GM12864 (cell line): ENCODE measurements at places on chromosomes 2 and 18.

- DNase-seq = peak; percentile 12
Observed at GRCh38 chr2:189798312-189799029, 14.2 kb downstream of the PMS1 start.

DNA sequence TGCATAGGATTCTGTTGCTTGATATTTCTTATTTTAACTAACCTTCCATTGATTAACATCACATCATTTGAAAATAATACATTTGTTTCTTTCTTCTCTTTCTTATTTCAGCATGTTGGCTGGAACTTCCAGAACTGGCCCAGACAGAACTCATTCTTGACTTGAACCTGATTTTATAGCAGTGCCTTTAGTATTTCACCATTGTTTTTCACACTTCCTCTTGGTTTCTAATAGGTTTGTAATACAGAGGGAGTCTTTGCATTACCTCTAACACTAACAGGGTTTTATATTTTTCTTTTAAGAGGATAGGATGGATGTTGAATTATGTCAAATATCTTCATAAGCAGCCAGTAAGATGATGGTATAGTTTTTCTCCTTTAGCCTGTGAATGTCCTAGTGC lies 39.2 kb downstream of the SEMA4F start:
- no peak for DNase-seq

- no peak for DNase-seq
Observed at GRCh38 chr18:44724105-44724778, 43.6 kb downstream of the SETBP1 start.

GRCh38 chr2:72180351-72180750 lies 32.7 kb upstream of the CYP26B1 start:
- DNase-seq = no peak

DNA sequence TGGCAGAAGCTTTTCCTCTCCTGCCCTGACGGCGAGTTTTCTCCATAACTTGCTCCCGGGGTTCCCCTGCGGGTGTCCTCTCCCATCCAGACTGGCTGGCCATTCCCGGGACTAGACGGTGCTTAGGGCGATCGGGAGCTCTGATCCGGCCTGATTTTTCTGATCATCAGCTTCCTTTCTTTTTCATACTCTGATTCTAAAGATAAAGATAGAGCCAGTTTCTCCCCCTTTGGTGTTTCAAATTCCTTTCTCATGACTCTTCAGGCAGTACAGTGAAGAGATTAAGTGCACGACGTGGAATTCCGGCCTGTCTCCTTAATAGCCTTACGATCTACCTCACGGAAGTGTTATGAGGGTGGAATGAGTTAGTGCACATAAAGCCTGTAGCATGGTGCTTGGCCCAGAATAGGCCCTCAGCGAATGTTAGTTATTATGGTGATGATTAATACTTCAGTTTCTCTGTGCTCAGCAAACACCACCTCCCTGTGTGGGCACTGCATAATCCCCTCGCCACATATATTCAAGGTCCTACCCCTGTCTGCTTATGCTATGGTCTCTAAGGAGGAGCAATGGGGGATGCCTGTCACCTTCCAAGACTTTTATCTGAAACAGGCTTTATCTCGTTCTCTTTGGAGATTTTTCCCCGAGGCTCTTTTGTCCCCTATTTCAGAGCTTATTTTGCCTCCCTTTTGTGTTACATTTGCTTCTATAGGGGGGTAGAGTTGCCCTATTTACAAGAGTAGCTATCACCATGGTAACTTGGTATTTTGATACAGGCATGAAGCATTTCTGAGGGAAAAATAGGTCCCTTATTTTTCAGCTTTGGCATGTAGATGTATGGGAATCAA lies 254.8 kb downstream of the CDH2 start:
- DNase-seq = no peak

- no peak for DNase-seq
Observed at GRCh38 chr2:55916473-55917049, 7.0 kb downstream of the EFEMP1 start.

- DNase-seq = no peak
Observed at GRCh38 chr2:63881205-63881604, 39.5 kb downstream of the UGP2 start.

- no peak for DNase-seq
Observed at GRCh38 chr2:240687741-240688552, 3.7 kb upstream of the AQP12A start.

- DNase-seq = peak; percentile 96
Observed at GRCh38 chr2:207330912-207331311, 165.2 kb upstream of the KLF7 start.

DNA sequence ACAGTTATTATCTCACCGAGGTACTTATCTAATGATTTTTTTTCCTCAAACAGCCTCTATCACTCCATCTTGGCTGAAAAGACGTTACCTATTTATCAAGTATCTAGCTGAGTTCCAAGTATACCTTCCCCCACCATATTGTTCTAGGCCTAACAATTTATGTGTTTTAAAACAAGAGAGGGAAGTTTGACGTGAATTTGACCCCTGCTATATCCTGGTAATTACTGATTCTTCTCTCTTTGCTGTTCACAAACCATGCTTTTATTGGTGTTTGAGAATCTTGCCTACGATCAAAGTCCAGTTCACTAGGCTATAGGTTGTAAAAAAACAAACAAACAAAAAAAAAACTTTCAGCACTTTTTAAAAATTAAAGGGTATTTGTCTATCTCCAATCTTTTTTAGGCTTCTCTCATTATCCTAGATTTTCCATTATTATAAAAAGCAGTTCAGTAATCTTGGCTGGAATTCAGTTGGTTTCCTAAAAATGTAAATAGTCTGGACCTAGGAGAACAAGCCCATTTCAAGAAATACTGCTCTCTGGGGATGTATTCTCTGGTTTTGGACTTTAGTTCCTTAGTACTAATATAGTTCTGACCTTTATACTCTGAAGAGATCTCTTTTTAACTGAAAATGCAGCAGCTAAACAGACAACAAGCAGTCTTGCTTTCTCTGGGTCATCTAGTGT lies 505.4 kb downstream of the CPS1 start:
- DNase-seq = no peak

- no peak for DNase-seq
Observed at GRCh38 chr2:63837036-63837594, 4.6 kb upstream of the UGP2 start.

GRCh38 chr2:73939419-73939818 lies 12.7 kb downstream of the DGUOK start:
- DNase-seq = no peak

DNA sequence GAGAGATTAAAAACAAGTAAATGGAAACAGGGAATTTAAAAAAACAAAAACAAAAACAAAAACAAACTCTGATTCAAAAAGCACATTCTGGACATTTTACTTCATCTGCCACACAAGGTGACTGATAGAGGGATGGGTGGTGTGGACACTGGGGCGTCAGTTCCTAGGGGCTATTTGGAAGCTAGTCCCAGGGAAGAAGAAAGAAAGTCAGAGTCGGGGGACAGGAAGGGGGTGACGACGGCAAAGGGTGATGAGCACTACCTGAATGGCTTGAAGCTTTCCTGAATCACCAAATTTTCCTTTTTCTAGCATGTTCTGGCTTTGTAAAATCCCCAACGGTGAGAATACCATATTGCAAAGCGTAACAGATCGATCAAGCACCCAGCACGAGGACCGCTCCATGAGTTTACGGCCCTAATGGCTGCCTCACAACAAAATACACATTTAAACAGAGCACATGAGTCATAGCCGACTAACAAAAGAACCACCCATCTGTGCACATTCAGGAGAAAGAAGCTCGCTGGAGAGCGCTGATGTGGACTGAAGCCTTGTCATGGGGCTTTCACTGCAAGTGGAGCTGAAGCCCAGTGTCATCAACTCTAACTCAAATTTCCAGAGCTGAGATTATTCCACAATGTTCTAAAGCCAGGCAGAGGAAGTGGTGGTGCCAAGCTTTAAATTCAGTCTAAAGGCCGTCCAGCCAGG lies 178.9 kb downstream of the LNPK start:
- no peak for DNase-seq

DNA sequence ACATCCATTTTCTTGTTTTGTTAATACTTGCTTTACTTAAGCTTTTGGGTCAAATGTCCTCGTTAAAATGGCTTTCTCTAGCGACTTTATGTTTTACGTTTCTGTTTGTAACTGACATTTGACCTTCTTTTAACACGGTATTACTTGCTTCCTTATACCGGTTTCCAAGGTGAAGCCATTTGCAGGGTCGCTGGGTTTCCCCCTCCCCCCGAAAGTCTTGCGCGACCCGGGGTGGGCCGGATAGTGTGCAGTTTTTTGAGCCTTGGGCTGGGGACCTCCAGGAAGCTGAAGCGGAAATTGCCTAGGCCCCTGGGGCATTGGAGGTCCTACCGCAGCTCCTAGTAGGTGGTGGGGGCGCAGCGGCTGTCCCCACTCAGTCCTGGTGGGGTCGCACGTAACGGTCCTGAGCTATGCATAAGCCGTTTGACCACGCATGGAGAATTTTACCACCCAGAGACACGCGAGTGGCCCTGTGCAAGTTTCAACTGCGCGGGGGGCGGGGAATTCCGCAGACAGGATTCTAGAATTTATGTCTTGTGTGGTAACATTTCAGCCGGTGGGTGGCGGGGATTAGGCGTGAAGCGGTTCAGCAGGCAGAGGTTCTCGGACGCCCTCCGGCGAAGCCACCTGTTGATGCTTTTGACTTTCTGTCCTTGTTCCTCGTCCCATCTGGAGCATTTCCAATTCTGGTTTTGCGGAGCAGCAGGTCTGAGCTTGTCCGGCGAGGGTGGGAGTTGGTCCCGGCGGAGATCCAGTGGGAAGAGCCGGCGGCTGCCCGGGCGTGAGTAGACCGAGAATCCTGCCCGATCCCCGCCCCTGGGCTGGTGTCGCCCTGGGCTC lies 2.4 kb downstream of the CFLAR start:
- DNase-seq = peak; percentile 92

DNA sequence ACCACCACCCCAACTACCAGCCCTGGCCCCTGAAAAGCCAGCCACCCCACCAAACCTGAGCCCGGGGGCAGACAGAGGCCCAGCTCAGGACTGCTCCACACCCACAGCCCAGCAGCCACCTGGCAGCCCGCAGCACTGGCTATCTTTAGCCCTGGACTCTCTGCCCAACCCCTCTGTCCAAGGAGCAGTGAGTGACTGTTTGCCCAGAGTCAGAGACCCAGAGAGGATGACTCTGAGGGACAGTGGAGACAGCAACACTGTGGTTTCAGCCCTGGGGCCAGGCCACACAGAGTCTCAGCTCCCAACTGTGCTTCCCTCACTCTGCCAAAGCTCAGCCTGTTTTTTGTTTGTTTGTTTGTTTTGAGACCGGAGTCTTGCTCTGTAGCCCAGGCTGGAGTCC lies 32.6 kb downstream of the BIN1 start:
- DNase-seq = no peak

- DNase-seq = no peak
Observed at GRCh38 chr18:78582181-78582709, 397.4 kb upstream of the SALL3 start.

DNA sequence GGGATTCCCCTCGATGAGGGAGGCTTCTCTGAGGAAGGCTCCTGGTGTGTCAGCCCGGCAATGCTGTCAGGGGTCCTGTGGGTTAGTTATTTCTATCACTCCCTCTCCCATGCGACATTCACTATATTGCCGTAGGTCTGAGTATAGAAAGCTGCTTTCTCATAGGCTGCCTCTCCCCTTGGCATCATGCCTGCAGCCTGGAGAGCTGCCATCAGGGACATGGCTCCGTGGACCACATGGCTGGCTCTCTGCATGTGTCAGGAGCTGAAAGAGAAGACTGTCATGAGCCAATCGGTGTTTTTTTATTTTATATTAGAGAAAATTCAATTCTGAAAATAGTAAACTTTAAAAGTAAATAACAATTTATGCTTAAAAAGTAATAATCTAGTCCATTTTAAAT lies 198.0 kb downstream of the CDH20 start:
- DNase-seq = no peak

GRCh38 chr18:41113885-41114482 lies 841.0 kb upstream of the PIK3C3 start:
- DNase-seq = no peak

DNA sequence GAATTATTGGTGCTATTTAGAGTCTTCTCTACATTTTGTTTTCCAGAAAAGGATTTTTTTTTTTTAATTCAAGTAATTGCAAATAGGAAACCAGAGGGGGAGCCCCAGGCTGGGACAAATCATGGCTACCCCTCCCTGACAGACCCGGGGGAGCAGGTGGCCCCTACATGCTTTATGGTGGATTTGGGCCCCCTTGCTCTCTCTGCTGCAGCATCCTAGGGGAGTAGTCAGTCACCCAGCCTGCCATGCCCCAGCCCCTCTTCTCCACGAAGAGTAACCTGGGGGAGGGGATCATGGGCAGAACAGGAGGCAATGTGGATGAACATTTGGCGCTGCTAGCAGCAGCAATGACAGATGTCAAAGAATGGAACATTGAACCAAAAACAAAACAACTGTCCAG lies 4.6 kb downstream of the C2orf81 start:
- no peak for DNase-seq

DNA sequence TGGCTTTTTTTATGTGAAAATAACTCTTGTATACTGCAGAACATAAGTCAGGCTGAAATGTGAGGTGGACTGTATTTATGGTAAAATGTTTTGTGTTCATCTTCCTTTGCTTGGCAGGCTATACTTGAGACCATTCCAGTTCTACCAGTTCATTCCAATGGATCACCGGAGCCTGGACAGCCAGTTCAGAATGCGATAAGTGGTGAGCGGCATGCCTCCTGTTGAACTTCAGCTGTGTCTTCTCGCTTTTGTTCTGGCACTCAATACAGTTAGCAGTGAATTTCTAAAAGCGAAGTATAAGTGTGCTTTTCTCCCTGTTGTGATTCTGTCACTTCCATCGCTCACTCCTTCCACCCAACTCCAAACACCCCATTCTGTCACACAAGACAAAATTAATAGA lies 138.5 kb downstream of the ARHGAP28 start:
- no peak for DNase-seq

DNA sequence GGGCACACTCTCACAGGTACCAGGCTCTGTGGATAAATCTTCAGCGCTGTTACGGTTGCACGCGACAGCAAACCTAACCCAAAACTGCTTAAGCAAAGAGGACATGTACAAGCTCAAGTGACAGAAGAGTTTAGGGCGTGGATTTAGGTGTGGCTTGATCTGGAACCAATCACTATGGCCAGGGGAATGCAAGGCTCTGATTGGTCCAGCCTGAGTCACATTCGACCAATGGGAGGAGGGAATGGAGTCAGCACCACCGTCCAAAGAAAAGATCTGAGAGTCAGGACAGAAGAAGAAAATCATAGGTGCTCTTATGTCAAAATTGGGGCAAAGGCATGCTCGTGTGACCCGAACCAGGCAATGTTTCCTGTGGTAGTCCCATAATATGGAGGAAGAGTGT lies 139.0 kb downstream of the TRIM43 start:
- DNase-seq = no peak

GRCh38 chr2:230441227-230441897 lies 25.4 kb downstream of the SP100 start:
- DNase-seq = no peak

GRCh38 chr2:68921646-68922045 lies 31.0 kb downstream of the GKN2 start:
- no peak for DNase-seq
